ENCODE measurements at places on chromosomes 13 and 19. TPM values are rescaled to one million over a fixed set of nuclear protein-coding genes. Genes with fewer than 3 reads are reported as not detected.

GAPDHS gene
- total RNA-seq: not detected

MCEMP1 gene
- not detected for total RNA-seq

CDX2 gene
- total RNA-seq: not detected

ZNF813 gene
- 2.4 TPM for total RNA-seq

ZNF799 gene
- total RNA-seq: 5.5 TPM

SMIM44 gene
- total RNA-seq: not detected

TNPO2 gene
- 23.4 TPM for total RNA-seq

DACH1 gene
- 4.5 TPM for total RNA-seq

WTIP gene
- 34.4 TPM for total RNA-seq

TTYH1 gene
- not detected for total RNA-seq

ZNF90 gene
- 0.65 TPM for total RNA-seq

MIA gene
- not detected for total RNA-seq

LSR gene
- total RNA-seq: 0.32 TPM

HSPB6 gene
- 0.65 TPM for total RNA-seq

LGALS7 gene
- not detected for total RNA-seq

ZNF543 gene
- total RNA-seq: 7.8 TPM

ZNF414 gene
- 3.3 TPM for total RNA-seq

LHFPL6 gene
- 24.8 TPM for total RNA-seq

CD70 gene
- not detected for total RNA-seq

OR7D2 gene
- total RNA-seq: not detected

OR7A5 gene
- not detected for total RNA-seq

PCDH17 gene
- total RNA-seq: 1.4 TPM

LHB gene
- not detected for total RNA-seq

ACP7 gene
- total RNA-seq: under 0.01 TPM

ZNF296 gene
- total RNA-seq: under 0.01 TPM

RNF225 gene
- not detected for total RNA-seq

C5AR2 gene
- not detected for total RNA-seq

ZNF563 gene
- 0.30 TPM for total RNA-seq

B3GNT3 gene
- total RNA-seq: not detected

ZNF600 gene
- total RNA-seq: 2.3 TPM

ZNF835 gene
- under 0.01 TPM for total RNA-seq
